ENCODE measurements at places on chromosomes 1 and 21. TPM values are rescaled to one million over a fixed set of nuclear protein-coding genes. Genes with fewer than 3 reads are reported as not detected.

The RPL22 gene
- 464 TPM for total RNA-seq

The S100A3 gene
- not detected for total RNA-seq

The INAVA gene
- not detected for total RNA-seq

The PCAT6 gene
- total RNA-seq = not detected

The MYOCOS gene
- total RNA-seq = 0.09 TPM

The SPRR2E gene
- not detected for total RNA-seq

The PCSK9 gene
- total RNA-seq = 0.07 TPM

The NHLH1 gene
- total RNA-seq = 0.68 TPM
